Ovary (tissue), 10 donors: ENCODE measurements at places on chromosomes 5 and 9. TPM values are rescaled to one million over a fixed set of nuclear protein-coding genes. Genes with fewer than 3 reads are reported as not detected.

DNA sequence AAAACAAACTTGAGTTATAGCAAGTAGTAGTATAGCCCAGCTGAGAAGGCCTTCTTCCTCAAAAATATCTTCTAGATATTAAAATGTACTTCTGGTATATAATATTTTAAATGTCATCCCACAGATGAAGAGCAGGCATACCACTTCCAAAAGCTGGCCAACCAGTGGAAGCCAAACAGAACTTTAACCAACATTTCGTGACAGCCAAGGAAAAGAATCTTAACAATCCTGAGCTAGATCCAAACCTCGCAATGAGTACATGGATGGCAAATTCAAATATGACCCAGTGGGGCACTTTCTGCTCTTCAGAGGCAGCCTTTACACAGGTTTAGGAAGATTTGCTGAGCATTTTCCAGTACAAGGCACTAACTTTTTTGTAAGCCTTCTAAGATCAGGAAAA, 91.8 kb upstream of the ACO1 start:
- no peaks in the 10 kb centered on the region for H3K4me1 ChIP-seq
- no peaks in the 10 kb centered on the region for H3K27me3 ChIP-seq
- no peaks in the 10 kb centered on the region for H3K36me3 ChIP-seq
- no peak overlapping the region for H3K27ac ChIP-seq

- no peaks in the 10 kb centered on the region for H3K27me3 ChIP-seq
- DNase-seq: no peak
- H3K36me3 ChIP-seq: no peaks in the 10 kb centered on the region
- no peaks in the 10 kb centered on the region for H3K4me1 ChIP-seq
Observed at GRCh38 chr9:1083325-1083913, 33.3 kb downstream of the DMRT2 start.

DNA sequence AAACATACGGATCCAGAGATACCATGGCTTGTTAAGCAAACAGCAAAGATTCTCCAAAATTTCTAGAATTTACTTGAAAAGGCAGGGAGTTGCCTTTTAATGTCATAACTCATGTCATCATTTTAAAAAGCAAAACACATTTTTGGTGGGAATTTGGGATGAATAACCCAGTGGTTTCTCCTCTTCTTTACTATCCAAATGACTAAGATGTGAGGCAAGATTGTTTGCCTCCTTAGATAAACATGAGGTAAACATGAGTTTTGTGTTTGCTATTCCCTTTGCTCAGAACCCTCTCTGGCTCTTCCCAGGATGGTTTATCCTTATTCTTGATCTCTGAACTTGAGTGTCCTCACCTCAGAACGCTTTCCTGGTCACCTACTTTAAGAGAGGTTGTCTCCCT, 267.0 kb downstream of the EBF1 start:
- no peak overlapping the region for H3K4me3 ChIP-seq
- no peak overlapping the region for H3K27ac ChIP-seq
- H3K4me1 ChIP-seq: no peaks in the 10 kb centered on the region
- H3K27me3 ChIP-seq: no peaks in the 10 kb centered on the region
- no peaks in the 10 kb centered on the region for H3K36me3 ChIP-seq

The FSD1L gene
- 1.4 TPM for polyA plus RNA-seq
